ENCODE measurements at places on chromosomes 6 and 20. TPM values are rescaled to one million over a fixed set of nuclear protein-coding genes. Genes with fewer than 3 reads are reported as not detected.

The ZDHHC14 gene
- 16.4 TPM for total RNA-seq

The PNLDC1 gene
- not detected for total RNA-seq

- no peak for DNase-seq
These were observed 25.8 kb downstream of the LY86 start for GRCh38 chr6:6614096-6614982.

- no peak for DNase-seq
These were observed 5.3 kb downstream of the SS18L1 start for GRCh38 chr20:62148908-62149314.

The GPSM3 gene
- total RNA-seq = 20.8 TPM

DNA sequence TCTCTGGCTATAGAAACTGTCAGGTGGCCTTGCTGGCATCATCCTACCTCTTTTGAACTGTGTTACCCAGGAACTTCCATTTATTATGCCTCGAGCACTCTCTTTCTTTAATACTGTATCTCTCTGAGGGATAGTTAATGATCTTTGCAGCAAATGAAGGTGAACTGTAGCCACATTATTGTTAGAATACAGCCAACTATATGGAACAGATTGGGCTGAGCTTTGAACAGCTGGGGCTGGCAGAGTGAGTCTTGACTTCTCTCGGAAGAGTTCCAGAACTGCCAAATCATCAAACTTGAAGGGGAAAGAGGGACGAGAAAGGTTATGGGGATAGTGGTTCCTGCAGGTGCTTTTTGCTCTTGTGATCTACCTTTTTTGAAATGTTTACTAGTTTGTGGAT is 237.7 kb downstream of the PRL start:
- DNase-seq = no peak

GRCh38 chr6:133012774-133013173 is 198.4 kb downstream of the RPS12 start:
- no peak for DNase-seq

DNA sequence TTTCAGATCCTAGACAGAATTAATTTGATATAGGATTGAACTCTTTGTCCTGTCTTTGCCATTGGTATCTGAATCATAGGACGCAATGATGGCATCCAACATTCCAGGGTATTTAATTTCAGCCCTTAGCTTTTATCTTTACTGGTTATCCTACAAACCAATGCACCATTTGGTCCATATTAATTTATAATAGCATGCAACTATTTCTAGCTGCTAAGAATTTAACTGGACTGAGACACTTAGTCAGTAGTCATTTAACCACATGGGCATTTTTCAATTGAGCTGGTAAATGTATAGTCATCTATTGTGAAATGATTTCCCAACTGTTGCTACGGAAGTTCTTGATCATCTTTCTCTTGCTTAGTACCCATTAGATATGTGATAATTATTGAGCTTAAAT is 141.1 kb downstream of the CD164 start:
- no peak for DNase-seq

The PAK5 gene
- 0.17 TPM for total RNA-seq

GRCh38 chr6:36716476-36717093 is 19.0 kb downstream of the RAB44 start:
- no peak for DNase-seq

GRCh38 chr6:16868968-16869367 is 107.7 kb upstream of the ATXN1 start:
- no peak for DNase-seq

- no peak for DNase-seq
These were observed 595.3 kb upstream of the PTCHD4 start for GRCh38 chr6:48706310-48706709.

The CLPSL2 gene
- total RNA-seq = not detected

GRCh38 chr6:157755746-157756411 is 67.2 kb upstream of the SNX9 start:
- no peak for DNase-seq

GRCh38 chr6:13181393-13181792 is 146.9 kb downstream of the TBC1D7 start:
- DNase-seq = no peak

- DNase-seq = no peak
These were observed 54.8 kb upstream of the ADGRG6 start for GRCh38 chr6:142246960-142247359.

DNA sequence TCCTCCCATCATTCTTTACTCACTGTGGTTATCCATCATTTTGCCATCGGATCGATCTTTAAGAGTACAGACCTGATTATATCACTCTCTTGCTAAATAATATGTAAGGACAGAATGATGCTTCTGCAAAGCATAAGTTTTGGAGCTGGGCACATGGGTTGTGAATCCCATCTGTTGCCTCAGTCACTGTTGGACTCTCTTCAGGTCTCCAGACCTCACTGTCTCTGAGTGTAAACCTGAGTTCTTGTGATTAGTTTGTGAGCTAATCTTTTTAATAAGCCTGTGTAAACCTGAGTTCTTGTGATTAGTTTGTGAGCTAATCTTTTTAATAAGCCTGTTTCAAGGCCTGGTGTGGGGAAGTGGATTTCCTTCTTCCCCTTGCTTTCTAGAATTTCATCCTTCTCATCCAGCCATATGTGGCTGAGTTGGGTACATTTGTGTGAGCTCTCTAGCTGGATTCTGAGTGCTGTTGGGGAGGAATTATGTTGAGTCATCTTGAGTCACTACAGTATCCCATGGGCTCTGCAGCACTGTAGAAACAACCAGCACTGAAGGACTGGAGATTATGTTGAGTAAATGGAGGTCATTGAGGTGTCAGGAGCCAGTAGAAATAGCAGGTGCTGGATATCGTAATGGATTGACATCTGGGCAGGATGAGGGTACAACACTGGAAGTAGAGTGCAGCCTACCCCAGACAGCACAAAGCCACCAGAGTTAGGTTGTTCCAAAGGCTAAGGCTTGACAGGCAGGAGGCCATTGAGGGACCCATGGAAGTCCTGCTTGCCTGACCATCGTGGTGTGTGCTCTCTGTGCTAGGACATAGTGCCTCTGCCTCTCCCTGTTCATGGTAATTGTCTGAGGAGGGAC is 52.4 kb downstream of the SCAND1 start:
- DNase-seq = peak; percentile 79

DNA sequence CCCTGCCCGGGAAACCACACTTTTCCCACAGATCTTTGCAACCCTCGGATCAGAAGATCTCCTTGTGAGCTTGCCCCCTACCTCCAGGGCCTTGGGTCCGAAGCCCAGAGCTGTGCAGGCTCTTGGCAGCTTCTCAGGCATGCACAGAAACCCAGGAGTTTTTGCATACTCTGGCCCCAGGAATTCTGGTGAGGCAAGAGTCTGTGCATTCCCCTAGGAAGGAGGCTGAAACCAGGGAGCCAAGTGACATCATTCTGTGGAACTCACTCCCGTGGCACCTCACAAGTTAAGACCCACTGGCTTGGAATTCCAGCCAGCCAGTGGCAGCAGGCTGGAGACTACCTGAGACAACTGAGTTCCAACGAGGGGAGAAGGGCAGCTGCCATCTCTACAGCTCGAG is 100.1 kb downstream of the TNFRSF21 start:
- DNase-seq = no peak

The CCN5 gene
- total RNA-seq = not detected

The PPIL6 gene
- total RNA-seq = 1.6 TPM

The INSM1 gene
- not detected for total RNA-seq

DNA sequence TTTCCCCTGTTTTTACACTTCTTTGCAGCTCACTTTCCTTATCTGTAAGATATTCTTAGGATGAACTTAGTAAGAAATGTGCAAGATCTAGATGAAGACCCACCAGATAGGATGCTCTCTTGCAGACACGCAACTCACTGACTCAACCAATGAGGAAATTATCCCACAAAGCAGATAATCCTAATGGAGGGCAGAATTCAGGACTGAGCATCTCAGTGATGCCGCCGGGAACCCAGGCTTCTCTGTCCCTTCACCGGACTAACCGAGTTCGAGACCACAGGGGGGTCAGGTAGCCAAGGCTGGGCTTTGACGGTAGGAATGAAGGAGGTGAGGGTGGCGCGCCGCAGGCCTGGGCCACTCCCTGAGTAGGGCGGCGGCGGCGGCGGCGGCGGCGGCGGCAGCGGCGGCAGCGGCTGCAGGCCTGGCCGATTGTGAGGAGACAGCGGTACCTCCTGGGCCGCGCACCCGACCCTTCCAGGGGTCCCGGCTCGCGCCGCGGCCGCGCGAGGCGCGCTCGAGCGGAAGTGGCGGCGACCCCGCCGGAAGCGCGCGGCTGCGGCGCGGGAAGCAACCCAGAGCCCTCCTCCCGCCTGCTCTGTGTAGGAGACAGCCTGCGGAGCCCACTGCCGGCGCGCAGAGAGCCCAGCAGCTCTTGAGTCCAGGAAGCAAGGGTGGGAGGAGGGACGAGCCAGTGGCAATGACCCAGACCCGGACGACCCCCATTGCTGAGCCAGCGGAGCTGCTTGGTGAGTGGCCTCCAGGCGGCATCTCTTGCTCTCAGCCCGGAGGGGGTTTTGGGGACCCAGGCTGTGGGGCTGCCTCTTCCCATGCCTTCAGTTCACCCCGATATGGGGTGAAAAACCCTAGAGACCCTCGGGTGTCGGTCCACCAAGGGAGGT is at the start of gene KHDC1:
Gene KHDC1 (minus strand): TSS at position 526 of the 899 bp plus-strand sequence. CDS start 20,679 bp downstream, outside the sequence.
- no peak for DNase-seq

- DNase-seq = no peak
These were observed 11.7 kb upstream of the PRIM2 start for GRCh38 chr6:57305761-57306160.

DNA sequence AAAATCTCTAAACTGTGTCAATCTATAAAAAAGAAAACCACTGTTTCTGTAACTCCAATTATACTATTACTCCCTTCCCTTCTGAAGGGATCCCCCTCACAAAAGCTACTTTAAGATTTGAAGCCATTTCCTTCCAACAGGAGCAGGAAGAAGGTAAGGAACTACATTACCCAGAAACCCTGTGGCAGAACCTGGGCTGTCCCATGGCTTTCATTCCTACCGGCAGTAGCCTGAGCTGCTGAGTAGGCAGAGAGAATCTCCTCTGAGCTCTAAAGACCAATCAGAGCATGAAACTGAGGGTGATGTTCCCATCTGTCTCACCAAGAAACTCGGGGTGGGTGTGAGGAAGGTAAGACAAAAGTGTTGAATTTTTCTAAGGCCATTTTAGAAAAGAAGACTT is 108.0 kb upstream of the LRFN2 start:
- no peak for DNase-seq

GRCh38 chr6:110265273-110265672 is 85.0 kb downstream of the CDC40 start:
- DNase-seq = no peak

- DNase-seq = no peak
These were observed 6.6 kb upstream of the TP53RK start for GRCh38 chr20:46695892-46696291.

The NNAT gene
- total RNA-seq = 20.3 TPM

DNA sequence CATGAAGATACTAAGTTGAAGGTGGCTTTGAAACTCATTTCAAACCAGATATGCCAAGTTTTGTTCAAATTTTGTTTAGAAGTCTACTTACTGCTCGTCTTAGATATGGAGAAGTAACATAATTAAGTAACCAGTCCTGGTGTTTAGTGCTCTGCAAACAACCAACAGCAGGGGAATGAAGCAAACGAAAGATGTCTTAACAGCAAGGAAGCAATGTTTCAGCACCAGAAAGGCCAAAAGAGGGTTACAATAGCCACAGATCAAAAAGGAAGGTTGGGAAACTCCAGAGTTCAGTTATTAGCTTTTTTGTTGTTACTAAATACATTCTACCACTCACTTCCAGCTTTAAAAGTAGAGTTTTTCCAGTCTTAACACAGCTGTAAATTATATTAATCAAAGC is 45.1 kb downstream of the LHFPL5 start:
- DNase-seq = no peak

DNA sequence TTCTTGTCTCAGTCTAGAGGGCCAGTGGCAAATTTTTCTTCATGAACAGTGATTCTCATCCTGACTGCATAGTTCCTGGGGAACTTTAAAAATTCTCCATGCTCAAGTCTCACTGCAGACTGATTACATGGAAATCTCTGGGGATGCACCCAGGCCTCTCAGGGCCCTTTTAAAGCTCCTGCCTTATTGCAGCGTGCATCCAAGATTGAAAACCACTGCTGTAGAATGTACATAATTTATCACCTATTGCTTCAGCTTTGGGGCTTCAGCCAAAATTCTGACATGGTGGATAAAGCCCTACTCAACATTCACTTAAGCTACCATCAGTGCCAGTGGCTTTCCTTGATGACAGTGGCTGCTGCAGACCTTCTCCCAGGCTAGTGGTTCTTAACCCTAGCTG is 143.8 kb downstream of the BTBD3 start:
- DNase-seq = no peak

GRCh38 chr6:168116975-168117899 is 38.2 kb upstream of the FRMD1 start:
- no peak for DNase-seq

DNA sequence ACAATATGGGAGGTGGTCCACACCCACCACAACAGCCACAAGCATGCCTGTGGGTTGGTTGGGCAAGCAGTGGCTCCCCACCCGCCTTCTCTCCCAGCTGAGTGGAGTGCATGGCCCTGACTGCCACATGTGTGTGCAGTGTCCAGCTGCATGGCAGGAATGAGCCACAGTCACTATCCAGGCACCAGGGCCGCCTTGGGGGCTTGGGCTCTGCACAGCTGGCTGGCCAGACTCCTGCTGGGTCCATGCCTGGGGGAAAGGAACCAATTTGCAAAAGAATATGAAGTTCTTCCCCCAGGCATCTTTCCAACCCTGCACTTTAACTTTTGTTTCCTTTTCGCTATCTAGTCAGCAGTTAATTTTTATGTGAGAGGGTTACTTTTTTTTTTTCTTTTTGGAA is 11.6 kb upstream of the ASCC3 start:
- no peak for DNase-seq

GRCh38 chr6:126913651-126914050 is 204.8 kb upstream of the RSPO3 start:
- DNase-seq = no peak

GRCh38 chr20:9374480-9374879 is 139.9 kb upstream of the LAMP5 start:
- no peak for DNase-seq

DNA sequence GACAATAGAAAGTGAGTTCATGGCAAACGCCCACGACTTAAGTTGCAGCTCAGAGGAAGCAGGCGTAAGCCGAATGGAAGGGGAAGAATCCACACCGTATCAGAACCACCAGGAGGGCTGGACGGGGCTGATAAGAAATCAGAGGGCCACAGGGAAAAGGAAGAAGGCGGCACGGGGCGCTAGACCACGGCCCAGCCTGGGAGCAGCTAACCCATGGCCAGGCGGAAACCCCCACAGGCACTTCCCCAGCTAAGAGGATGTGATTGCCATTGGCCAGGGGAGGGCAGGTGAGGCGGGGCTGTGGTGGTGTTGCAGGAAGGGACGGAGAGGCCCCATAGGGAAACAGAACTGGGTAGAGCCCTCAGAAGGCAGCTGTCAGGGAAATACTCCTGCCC is 174.0 kb upstream of the AFDN start:
- DNase-seq = no peak

DNA sequence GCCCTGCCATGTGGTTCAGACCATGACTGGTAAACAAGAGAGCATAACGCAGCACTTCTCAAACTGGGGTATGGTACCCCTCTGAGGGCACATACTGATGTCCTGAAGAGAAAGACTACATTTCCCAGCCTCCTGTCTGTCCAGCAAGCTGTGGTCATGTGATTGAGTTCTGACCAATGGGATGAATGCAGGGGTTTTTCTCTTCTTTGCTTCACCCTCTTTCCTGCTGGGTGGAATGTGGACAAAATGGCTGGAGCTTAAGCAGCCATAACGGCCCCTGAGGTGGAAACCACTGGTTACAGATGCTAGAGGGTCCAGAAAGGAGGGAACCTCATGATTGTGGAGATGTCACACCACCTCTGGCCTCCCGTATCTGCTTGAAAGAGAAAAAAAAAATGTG is 19.4 kb upstream of the KCNB1 start:
- no peak for DNase-seq

- no peak for DNase-seq
These were observed 160.5 kb upstream of the GRIK2 start for GRCh38 chr6:101232961-101233360.

The HLA-DOA gene
- total RNA-seq = 0.71 TPM

The IPCEF1 gene
- 0.34 TPM for total RNA-seq
